ENCODE measurements at places on chromosomes 5 and 9.

DNA sequence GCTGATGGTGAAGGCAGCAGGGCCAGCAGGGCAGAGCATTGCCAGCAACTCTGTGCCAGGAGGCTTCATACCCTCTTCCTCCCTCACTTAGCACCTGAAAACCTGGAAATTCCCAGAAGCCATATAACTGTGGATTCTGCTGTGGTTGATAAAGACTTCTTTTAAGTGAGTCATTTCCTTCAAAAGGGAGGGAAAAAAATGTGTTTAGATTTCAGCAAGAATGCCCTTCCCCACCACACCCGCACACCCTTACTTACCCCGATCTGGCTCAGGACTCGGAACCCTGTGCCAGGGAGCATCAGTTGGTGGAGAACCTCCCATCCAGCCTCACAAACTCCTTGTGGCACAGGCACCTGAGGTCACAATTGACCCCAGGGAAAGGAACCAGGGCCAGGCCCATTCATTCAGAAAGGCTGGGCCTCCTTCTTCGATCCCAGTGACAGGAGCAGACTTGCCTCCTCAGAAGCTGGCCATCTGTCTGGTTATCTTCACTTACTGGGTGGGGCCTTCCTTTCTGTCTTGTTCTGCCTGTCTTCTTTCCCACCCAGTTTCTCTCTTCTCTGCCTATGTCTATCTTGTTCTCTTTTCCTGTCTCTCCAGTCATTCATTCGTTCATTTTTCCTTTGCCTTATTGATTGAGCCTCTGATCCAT, 62.6 kb downstream of the PLAC8L1 start:
- peak; percentile 54 for DNase-seq

GRCh38 chr9:130445268-130445983, 665 bp downstream of the ASS1 start:
- peak; percentile 72 for DNase-seq

DNA sequence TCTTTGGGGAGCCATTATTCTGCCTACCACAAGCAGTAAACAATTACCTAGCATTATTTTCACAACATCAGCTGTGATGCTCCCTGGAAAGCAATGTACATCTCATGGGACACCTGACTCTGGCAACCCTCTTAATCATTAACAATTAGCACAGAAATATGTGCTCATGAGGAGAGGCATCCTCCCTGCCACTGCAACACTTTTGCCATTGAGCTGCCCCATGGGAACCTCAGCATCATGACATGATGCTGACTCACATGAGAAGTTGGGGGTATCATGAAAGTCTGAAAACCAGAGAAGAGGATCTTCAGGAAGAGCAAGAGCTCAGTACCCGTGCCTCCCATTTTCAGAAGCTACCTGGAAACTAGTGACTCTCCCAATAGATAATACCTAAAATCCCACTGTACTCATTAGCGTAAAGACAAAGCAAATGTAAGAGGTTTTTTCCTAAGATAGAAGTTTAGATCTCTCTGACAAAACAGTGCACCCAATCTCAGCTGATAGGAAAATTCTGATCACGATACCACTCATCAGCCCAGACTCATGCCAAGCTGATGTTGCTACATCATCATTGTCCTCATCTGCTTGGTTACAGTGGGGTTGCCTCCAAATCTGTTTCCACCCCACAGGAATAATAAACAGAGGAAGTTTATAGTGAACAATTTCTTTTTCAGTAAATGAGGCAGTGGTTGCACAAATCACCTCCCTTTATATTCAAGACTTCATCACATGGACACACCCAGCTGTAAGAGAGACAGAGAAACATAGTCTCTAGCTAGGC, 244.5 kb downstream of the NR2F1-AS1 start:
- DNase-seq, result peak; percentile 26

DNA sequence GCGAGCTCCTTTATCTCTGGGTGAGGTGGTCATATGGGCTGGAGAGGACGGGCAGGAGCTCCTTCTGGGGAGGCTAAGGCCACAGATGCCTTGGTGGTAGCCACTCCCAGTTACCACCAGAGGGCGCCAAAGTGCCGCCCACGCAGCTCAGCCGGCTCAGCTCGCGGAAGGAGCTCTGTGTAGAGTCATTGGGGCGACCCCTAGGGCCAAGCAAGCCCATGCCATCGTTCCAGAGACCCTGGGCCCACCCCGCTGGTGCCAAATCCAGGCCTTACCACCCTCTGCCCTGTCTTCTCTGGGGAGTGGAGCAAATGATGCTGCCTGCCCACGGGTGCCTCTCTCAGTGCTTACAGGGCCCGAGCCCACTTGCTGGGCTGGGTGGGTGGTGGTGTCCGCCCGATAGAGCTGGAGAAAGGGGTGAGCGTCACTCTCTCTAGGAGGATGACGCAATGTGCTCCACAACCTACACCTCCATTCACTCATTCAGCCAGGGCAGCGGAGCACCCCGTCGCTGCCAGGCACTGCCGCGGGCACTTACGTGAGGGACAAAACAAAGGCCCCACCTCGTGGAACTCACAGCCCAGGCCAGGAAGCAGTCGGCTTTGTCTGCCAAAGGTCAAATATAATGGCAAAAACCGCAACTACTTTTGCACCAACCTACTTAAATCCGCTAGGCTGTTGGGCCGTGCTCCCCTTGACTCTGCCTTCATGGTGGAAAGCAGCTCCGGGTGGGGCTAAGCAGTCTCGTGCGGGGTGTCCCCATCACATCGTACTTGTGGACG, 13.8 kb downstream of the TSPAN17 start:
- DNase-seq, result peak; percentile 91

- peak; percentile 75 for DNase-seq
These were observed 248.6 kb upstream of the KLF4 start for GRCh38 chr9:107737987-107738743.

- no peak for DNase-seq
These were observed 133.3 kb downstream of the FAM174A start for GRCh38 chr5:100668511-100668910.

- DNase-seq, result no peak
These were observed at the start of gene PCDHA10 for GRCh38 chr5:140855772-140856674. TSS of gene PCDHA10 (plus strand) at chr5:140855897. CDS start at chr5:140856049, 152 bp downstream.

DNA sequence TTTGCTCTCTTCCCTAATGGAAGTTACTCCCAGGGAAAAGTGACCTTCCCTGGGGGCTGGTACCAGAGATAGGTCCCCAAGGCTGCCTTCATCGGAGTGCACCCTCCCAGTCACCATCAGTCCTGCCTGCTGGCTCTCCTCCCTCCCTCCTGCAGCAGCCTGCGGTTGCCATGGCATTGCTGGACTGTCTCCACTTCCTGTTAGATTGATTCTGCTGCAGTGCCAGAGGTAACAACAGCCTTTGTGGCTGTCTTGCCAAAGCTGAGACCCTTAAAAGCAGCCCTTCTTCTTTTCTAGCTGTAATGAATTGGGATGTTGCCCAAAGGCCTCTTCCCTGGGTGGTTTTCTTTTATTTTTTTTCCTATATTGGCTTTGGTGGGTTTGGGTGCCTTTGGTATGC, 78.1 kb upstream of the PRLR start:
- no peak for DNase-seq

- DNase-seq, result no peak
These were observed 8.1 kb downstream of the CDKN2A start for GRCh38 chr9:21985964-21986667.

GRCh38 chr9:112752334-112753125, 2.0 kb downstream of the SNX30 start:
- DNase-seq, result no peak

DNA sequence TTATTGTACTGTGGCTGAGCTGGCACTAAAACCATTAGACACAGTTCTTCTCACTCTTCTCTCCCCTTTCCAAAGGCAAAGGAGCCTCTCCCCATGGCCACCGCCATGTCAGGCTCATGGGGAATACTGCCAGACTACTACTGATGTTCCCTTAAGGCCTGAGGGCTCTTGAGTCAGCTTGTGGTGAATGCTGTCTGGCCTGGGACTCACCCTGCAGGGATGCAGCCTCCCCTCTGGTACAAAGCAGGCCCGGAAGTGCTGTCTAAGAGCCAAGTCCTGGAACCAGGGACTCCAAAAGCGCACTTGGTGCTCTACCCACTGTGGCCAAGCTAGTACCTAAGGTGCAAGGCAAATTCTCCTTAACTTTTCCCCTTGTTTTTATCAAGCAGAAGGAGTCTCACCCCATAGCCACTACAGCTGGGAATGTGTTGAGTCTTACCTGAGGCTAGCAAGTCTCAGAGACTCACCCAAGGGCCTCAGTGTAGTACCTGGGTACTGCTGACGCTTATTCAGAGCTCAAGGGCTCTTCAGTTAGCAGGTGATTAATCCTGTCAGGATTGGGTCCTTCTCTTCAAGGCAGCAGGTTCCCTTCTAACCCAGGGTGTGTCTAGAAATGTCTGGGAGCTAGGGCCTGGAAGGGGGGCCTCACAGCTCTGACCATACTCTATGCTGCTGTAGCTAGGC, 33.2 kb upstream of the C5orf46 start:
- DNase-seq, result no peak

GRCh38 chr9:89881431-89881830, 276.6 kb downstream of the GADD45G start:
- DNase-seq, result no peak

DNA sequence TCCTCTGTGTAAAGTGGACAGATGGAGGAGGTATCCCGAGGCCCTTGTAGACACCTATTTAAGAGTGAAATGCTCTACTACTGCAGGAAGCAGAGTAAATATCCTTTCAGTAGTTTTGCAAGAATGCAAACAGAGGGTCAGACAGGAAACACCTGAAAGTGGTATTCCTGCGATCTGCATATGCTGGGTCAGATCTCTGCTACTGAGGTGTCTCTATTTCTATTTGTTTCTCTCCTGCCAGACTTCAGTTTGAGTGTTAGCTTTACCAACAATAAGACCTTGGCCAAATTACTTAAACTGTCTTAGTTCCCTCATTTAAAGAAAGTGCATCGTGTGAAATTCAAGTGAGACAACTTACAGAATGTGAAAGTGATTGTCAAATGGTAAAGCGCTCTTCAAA, 47.6 kb downstream of the JAKMIP2 start:
- DNase-seq, result no peak

DNA sequence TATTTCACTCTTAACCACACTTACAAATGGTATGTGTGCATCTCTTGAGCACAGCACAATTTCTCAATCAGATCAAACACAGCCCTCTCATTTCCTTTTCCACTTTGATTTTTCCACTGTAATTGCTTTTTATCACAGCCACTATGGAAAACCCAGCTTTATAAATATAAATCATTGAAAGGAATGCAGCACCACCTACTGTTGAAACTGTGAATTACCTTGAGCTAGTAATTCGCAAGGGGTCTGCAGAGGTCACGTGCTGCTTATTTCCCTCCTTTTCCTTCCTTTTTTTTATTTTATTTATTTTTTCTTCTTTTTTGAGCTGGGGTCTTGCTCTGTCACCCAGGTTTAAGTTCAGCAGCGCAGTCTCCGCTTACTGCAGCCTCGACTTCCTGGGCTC, 76.9 kb downstream of the CDH6 start:
- no peak for DNase-seq

GRCh38 chr5:132656774-132657355, 1.1 kb upstream of the IL13 start:
- no peak for DNase-seq

GRCh38 chr9:126665644-126666035, 51.9 kb downstream of the LMX1B start:
- no peak for DNase-seq

DNA sequence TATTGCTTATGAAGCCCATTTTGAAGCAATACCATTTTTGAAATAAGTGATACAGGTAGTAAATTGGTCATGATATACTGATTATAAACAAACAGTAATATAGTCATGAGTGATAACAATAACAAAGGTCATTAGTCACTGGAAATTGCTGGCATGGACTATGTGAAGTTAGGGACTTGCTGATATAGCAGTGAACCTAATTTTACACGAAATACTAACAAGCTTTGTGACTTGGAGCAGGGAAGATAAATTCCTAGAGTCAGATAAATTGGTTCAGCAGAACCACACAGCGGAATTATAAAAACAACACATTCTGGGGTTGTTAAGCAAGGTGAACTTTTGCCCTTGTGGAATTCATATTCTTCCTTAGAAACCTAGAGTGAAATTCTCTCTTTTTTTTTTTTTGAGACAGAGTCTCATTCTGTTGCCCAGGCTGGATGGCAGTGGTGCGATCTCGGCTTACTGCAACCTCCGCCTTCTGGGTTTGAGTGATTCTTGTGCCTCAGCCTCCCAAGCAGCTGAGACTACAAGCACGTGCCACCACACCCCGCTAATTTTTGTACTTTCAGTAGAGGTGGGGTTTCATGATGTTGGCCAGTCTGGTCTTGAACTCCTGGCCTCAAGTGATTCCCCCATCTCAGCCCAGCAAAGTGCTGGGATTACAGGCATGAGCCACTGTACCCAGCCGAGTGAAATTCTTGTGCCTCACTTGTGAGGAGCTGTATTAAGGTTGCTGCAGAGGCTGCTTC, 6.0 kb downstream of the UGCG start:
- DNase-seq, result no peak

DNA sequence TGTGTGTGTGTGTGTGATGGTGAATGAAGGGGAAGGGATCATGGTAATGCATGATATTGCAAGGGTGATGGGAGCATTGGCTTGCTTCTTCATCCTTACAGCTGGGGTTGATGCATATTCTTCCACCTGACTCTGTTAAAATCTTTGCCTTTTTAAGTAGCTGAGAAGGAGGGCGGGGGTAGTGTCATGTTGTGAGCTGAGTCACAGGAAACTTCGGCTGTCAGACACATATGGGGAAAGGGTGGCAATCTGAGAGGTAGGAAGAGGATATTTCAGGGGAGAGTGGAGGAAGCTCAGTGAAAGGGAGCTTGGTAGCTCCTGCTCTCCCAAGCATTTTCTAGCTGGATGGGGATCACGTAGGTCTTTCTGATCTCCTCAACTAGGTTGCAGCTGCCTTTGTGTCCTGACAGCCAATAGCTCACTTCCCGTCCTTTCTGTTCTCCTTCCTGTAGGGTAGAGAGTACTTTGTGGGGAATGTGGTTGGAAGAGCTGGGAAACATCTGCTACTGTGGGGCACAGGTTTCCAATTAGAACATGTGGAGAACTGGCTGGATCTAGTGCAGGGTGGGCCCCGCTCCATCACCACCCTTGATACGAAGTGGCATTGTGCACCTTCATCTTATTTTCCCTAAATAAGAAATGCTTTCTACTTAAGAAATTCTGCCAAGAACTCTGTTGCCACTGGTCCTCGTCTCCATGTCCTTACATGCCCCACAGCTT, 18.1 kb upstream of the CLK4 start:
- DNase-seq, result no peak

GRCh38 chr9:137220317-137221094, 1.5 kb downstream of the RNF208 start:
- DNase-seq, result no peak

DNA sequence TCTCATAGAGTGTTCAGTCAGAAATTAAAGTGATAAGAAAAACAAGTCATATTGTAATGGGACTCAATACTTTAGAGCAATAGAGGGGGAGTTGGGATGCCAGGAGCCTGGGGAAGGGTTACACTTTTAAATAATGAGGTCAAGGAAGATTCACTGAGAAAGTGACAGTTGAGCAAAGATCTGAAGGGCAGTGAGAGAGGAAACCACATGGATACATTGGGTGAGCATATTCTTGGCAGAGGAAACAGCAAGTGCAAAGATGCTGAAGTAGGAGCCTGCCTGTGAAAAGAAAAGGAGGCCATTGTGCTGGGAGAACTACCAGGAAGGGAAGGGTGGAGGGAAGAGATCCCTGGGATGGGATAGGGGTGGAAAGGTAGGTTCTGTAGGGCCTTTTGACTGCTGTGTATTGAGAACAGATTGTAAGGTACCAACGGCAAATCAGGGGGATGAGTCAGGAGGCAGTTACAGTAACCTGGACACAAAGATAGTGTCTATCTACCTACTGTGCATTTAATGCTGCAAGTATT, 79.4 kb downstream of the PAM start:
- no peak for DNase-seq
